Astrocyte (in vitro differentiated cells and primary cell): ENCODE measurements at places on chromosomes 7 and 10.

GRCh38 chr10:119807960-119808697, 64.5 kb downstream of the MCMBP start:
- H3K4me3 ChIP-seq: no peak overlapping the region
- H3K27ac ChIP-seq: no peak overlapping the region
- peak; percentile 91 for DNase-seq
- peaks cover 10% of the 10 kb centered on the region for H3K4me1 ChIP-seq

DNA sequence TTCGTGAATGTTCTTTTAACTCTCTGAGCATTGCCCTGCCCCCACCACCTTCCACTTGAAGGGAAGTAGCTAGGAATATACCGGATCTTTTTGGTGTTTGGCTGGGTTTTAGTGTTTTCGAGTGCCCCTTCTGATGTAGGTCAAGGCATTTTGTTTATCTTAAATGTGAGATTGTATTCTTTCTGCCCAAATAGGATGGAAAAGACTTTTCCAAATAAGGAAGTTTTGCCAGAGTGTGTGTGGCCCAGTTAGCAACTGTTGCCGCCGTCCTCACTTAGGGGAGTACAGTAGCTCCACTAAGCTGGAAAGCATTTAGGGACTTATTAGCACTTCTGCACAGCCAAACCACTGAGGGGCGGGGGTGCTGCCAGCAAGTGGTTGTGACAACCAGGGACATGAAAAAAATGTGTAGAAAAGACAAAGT, 29.8 kb upstream of the VCL start:
- peaks cover 33% of the 10 kb centered on the region for H3K4me1 ChIP-seq
- no peaks in the 10 kb centered on the region for H3K36me3 ChIP-seq
- H3K4me3 ChIP-seq: no peak overlapping the region
- DNase-seq: peak; percentile 25

DNA sequence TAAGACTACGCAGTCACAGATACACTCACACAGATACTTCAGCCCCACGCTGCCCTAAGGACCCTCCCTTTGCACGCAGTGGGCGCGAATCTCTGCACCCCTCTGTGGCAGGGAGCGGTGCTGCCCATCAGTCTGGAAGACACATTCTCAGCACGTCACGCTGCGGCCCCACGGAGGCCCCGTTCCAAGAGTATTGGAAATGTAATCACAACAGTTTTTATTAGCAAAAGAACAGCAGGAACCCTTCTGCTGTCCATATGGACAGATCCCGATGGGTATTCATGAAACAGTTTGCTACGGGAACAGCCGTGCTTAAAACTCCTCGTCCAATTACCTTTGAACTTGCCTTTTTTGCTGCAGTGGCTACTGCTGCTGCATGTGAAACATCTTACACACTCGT, 131.0 kb downstream of the RPS24 start:
- no peak overlapping the region for H3K27ac ChIP-seq
- no peaks in the 10 kb centered on the region for H3K4me1 ChIP-seq
- H3K27me3 ChIP-seq: peaks cover 9% of the 10 kb centered on the region
- DNase-seq: no peak
- no peak overlapping the region for H3K4me3 ChIP-seq

GRCh38 chr7:127998671-127999070, 32.6 kb downstream of the LRRC4 start:
- H3K4me3 ChIP-seq: no peak overlapping the region
- H3K27ac ChIP-seq: no peak overlapping the region
- H3K4me1 ChIP-seq: no peaks in the 10 kb centered on the region
- H3K36me3 ChIP-seq: no peaks in the 10 kb centered on the region
- H3K27me3 ChIP-seq: no peaks in the 10 kb centered on the region

GRCh38 chr7:51139796-51140195, 176.8 kb downstream of the COBL start:
- DNase-seq: no peak
- H3K4me3 ChIP-seq: no peak overlapping the region
- no peak overlapping the region for H3K27ac ChIP-seq
- no peaks in the 10 kb centered on the region for H3K36me3 ChIP-seq
- H3K4me1 ChIP-seq: peaks cover 7% of the 10 kb centered on the region

DNA sequence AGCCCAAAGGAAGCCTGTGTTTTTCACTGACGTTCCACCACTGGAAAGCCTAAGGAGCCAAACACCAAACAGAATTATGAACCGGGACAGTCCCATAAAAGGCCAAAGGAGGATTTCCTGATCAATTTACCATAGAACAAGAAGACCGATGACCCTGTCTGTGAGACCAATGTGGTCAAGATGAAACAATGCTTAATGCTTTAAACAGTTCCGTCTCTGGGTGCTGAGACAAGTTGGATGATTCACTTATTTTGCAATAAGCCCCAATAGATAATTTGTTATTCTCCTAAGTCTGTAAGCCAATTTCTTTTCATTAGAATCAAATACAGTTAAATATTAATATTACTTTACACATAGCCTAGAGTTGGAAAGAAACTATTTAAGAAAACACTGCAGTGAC, 134.9 kb downstream of the MICU1 start:
- H3K36me3 ChIP-seq: no peaks in the 10 kb centered on the region
- no peak overlapping the region for H3K4me3 ChIP-seq
- DNase-seq: peak; percentile 72
- no peak overlapping the region for H3K27ac ChIP-seq
- no peaks in the 10 kb centered on the region for H3K27me3 ChIP-seq

DNA sequence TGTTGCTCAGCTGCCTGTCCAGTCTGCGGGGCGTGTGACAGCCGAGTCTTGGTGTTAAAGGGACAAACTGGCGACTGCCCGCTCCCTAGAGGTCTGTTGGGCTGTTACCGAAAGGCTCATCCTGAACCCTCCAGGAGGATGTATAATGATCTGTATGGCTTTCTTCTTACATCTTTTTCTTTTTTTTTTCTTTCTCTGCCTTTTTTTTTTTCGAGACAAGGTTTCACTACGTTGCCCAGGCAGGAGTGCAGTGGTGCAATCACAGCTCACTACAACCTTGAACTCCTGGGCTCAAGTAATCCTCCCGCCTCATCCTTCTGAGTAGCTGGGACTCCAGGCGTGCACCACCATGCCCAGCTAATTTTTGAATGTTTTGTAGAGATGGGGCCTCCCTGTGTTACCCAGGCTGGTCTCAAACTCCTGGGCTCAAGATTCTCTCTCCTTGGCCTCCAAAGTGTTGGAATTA, 857 bp downstream of the INTS15 start:
- no peaks in the 10 kb centered on the region for H3K27me3 ChIP-seq
- peaks cover 12% of the 10 kb centered on the region for H3K4me1 ChIP-seq
- peaks cover 10% of the 10 kb centered on the region for H3K36me3 ChIP-seq

DNA sequence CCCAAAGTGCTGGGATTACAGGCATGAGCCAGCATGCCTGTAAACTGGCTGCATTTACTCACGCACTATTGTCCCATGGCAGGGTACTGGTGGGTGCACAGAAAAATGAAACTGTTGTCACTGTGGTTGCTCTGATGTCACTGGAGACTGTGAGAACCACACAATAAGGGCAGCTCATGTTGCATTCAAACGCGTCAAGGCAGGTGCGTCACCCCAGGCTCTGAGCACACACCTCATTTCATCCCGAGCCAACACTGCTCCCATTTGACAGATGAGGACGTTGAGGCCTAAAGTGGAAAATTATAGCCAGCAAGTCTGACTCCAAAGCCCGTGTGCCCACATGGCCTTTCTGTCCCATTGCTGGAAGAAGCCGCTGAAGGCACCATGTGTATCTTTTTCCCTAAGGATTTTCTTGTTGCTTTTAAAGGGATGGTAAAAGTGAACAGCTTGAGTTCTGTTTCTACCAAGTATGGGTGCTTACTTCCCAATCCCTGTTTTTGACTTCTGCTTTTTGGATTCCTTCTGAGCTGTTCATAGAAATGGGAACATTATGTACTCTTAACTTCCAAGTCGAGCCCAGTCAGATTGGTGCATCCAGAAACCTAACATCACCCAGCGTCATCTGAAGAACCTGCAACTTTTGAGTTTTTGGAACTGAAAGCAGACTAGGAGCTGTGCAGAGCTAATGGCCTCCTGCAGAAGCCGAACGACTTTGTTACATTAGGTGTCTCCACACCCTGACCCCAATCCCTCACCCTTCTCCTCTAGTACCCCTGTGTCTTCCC, 60.1 kb upstream of the CARD11 start:
- H3K4me1 ChIP-seq: no peaks in the 10 kb centered on the region
- no peak for DNase-seq
- no peaks in the 10 kb centered on the region for H3K27me3 ChIP-seq
- no peak overlapping the region for H3K4me3 ChIP-seq
- H3K36me3 ChIP-seq: no peaks in the 10 kb centered on the region

- no peak overlapping the region for H3K4me3 ChIP-seq
- H3K36me3 ChIP-seq: no peaks in the 10 kb centered on the region
- DNase-seq: no peak
- no peak overlapping the region for H3K27ac ChIP-seq
- H3K4me1 ChIP-seq: no peaks in the 10 kb centered on the region
Observed at GRCh38 chr7:15874774-15875173, 188.3 kb upstream of the MEOX2 start.

DNA sequence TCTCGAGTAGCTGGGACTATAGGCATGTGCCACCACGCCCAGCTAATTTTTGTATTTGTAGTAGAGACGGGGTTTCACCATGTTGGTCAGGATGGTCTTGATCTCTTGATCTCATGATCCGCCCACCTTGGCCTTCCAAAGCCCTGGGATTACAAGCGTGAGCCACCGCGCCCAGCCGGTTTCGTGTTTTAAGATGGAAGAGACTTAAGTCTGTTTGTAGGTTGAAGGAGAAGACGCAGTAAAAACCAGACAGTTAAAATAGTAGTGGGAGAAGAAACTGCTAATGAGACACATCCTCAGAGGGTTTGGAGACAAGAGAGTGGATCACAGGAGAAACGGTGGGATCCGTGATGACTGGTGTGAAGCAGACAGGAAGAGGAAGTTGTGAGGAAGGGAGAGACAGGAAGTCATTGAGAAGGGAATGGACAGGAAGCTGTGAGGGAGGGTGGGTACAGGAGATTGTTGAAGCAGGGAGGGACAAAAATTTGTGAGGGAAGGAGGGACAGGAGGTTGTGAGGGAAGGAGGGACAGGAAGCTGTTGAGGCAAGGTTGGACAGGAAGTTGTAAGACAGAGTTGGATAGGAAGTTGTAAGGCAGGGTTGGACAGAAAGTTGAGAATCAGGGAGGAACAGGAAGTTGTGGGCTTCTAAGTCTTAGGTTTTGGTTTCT, 115.5 kb downstream of the WDFY4 start:
- H3K27me3 ChIP-seq: peaks cover 2% of the 10 kb centered on the region
- no peak for DNase-seq
- H3K4me1 ChIP-seq: no peaks in the 10 kb centered on the region
- no peak overlapping the region for H3K4me3 ChIP-seq
- no peaks in the 10 kb centered on the region for H3K36me3 ChIP-seq
- H3K27ac ChIP-seq: no peak overlapping the region

GRCh38 chr7:129911790-129912189, 41.0 kb downstream of the UBE2H start:
- H3K4me1 ChIP-seq: peaks cover 23% of the 10 kb centered on the region
- H3K4me3 ChIP-seq: no peak overlapping the region
- no peak overlapping the region for H3K27ac ChIP-seq
- peaks cover 3% of the 10 kb centered on the region for H3K36me3 ChIP-seq
- no peaks in the 10 kb centered on the region for H3K27me3 ChIP-seq
- DNase-seq: no peak

DNA sequence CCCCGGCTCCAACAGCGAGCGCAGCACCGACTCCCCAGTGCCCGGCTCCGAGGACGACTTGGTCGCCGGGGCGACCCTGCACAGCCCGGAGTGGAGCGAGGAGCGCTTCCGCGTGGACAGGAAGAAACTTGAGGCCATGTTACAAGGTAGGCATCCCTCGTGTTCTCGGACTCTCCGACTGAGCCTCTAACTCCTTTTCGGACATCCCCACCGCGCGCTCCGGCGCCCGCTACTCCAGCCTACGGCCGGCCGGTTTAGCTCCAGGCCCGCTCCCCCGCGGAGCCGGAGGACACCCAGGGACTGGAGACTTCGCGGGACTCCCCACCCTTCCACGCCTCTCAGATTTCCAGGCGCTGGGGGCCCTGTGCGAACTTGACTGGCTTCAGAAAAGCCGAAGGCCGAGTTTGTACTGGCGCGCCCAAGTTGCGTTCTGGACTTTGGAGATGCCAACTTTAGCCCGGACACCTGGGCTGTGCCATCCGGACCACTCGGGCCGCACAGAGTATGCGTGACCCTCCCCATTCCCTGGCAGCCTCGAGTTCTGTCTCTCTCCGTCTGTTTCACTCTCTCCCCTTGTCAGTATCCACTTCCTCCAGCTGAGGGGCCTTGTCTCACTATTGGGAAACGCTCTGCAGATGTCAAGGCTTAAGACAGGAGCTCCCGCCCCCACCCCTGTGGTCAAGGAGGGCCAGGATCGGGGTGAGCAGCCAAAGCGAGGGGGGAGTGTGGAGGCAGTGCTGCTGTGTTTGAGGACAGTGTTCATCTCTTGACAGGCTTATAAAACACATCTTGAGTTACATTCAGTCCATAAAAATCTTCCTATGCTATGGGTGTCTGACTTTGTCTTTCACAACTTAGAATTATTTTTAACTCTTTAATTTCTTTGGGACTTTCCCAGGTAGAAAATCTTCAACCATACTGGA, 777 bp downstream of the BICC1 start:
- peak overlapping the region; percentile 84 for H3K4me3 ChIP-seq
- H3K36me3 ChIP-seq: no peaks in the 10 kb centered on the region
- peaks cover 22% of the 10 kb centered on the region for H3K4me1 ChIP-seq

DNA sequence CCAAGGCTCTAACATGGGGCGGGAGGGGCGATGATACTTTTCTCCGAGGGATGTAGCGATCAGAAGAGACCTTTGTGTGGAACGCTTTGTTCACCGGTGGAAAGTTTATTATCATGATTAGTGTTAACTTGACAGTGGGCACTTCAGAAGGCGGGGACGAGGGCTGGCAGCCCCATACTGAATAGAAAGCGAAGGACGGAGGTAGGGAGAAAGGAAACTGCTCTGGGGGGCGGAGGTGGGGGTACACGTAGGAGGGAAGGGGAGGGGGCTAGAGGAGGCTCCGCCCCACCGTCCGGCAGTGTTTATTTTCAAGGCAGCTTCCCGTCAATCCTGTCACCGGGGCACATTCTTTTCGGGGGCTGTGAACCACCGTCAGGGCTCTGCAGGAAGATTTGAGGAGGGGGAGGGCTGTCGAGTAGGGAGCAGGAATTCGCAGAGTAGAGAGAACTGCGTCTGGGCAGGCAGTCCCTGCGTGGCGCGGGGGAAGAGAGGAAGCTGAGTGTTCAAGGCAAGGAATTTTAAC, 9.4 kb upstream of the NKX2-3 start:
- H3K36me3 ChIP-seq: no peaks in the 10 kb centered on the region
- peaks cover 92% of the 10 kb centered on the region for H3K27me3 ChIP-seq
- H3K4me3 ChIP-seq: no peak overlapping the region
- no peaks in the 10 kb centered on the region for H3K4me1 ChIP-seq

- no peaks in the 10 kb centered on the region for H3K4me1 ChIP-seq
- no peak overlapping the region for H3K27ac ChIP-seq
Observed at GRCh38 chr7:101728128-101728527, 89.3 kb upstream of the CUX1 start.
